ENCODE measurements at places on chromosomes 11 and 22.

DNA sequence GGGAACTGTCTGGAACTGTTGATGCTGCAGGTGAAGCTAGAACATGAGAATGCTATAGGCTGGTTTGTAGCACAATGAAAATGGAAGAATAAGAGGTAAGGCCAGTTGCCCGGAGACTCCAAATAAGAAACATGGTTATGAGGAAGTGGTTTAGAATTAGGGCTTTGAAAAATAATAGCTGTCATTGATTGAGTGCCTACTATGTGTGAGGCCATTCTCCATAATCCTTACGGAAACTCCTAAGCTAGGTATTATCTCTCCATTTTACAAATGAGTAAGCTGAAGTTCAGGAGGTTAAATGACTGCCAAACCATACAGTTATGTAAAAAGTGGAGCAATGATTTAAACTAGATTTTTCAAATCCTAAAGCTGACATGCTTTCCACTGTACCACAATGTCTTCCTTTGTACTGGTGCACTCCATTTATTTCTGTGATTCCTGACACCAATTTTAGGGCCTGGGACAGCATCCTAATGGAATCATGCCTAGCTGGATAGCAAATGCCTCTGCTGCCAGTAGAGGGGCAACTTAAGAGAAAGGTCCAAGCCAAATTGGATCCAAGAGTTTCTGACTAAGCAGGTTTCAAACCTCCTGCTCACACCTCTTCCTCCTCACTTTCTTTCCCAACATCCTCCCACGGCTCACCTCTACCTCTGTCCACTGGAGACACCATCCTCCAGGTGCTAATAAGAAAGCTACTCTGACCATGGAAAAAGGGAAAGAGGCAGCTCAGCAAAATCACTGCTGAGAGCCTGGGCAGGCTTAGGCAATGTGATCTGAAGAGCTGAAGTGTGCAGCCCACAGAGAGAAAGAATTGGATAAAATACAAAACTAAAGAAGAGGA lies 46.9 kb upstream of the PICALM start:
- no peaks in the 10 kb centered on the region for H3K27me3 ChIP-seq
- no peak overlapping the region for H3K27ac ChIP-seq
- H3K36me3 ChIP-seq: no peaks in the 10 kb centered on the region
- DNase-seq: no peak

DNA sequence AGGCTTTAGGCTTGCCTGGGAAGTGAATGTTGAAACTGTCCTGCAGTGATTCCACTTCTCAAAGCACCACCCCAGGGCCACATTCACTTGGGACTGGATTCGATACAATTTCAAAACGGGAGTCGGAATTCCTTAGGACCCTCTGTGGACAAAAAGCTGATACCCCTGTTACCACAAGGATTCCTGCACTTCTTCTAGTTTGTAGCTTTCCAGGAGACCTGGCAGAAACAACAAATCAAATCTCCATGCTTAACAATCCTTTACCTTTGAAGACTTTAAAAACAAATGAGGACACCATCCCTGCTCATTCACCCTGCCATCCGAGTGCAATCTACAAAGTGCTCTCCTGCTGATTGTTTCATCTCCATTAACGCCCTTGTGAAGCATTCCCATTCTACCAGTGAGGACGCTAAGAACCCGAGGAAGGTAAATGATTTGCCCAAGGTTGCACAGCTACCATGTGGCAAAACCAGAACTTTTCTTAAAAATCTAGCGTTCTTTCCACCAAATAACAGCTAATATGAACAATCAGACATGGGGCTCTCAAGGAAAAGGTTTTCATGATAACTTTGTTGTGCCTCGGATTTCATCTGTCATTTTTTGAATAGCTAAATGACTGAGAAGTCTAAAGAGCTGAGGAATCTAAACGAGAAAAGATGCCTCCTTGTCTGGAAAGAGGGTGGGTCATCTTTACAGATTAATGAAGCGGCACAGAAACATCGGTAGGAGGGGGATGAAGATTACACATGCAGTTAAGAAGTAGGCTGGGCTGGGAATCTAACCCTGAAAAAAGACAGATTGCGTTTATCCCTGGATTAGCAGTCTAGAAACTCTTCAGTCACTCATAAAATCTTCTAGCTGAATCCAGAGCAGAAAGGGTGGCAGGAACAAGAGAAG lies 720 bp upstream of the MPZL2 start:
- H3K36me3 ChIP-seq: no peaks in the 10 kb centered on the region
- no peak for DNase-seq
- H3K27me3 ChIP-seq: peaks cover 19% of the 10 kb centered on the region
- H3K27ac ChIP-seq: no peak overlapping the region
- no peaks in the 10 kb centered on the region for H3K4me1 ChIP-seq

GRCh38 chr11:41237382-41237781 lies 222.1 kb downstream of the LRRC4C start:
- no peak overlapping the region for H3K4me3 ChIP-seq
- no peaks in the 10 kb centered on the region for H3K27me3 ChIP-seq
- no peak overlapping the region for H3K27ac ChIP-seq

DNA sequence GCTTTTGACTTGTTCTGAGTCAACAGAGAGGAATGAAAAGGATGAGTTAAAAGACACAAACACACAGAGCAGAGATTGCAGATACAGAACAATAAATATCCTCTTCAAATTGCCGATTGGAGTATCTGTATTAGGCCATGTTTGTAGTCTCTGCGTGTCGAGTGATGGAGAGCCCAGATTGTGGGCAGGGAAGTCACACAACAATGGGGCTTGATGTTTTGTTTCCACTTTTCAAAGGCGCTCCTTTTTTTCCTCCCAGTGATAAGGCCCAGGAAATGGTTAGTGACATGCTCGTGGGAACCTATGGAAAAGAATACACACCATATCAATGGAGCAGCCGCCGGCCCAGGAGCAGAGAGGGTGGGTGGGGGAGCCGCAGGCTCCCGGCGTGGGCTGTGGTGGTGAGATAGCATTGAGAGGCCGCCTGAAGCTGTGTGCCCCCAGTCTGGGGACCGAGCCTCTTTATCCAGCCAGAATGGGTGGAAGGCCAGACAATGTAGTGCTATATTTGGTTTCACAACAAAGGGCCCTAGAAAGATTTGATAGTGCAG lies 555.9 kb downstream of the INSC start:
- H3K27me3 ChIP-seq: no peaks in the 10 kb centered on the region
- peaks cover 6% of the 10 kb centered on the region for H3K4me1 ChIP-seq
- no peak for DNase-seq

Measured in lung (tissue), 17 donors.